Neural crest cell (in vitro differentiated cells): ENCODE measurements at places on chromosomes 11 and 22.

- H3K36me3 ChIP-seq: no peaks in the 10 kb centered on the region
- DNase-seq: no peak
- no peak overlapping the region for H3K27ac ChIP-seq
- no peak overlapping the region for H3K4me3 ChIP-seq
These were observed 171.5 kb downstream of the SBF2 start for GRCh38 chr11:10122326-10123197.

GRCh38 chr11:133957900-133958299, 1.1 kb upstream of the IGSF9B start:
- H3K27me3 ChIP-seq: peaks cover 87% of the 10 kb centered on the region
- no peak overlapping the region for H3K27ac ChIP-seq
- H3K4me3 ChIP-seq: peak overlapping the region; percentile 91

- peaks cover 37% of the 10 kb centered on the region for H3K4me1 ChIP-seq
- DNase-seq: no peak
- peaks cover 2% of the 10 kb centered on the region for H3K36me3 ChIP-seq
- H3K4me3 ChIP-seq: no peak overlapping the region
- H3K27ac ChIP-seq: peak overlapping the region; percentile 78
- no peaks in the 10 kb centered on the region for H3K27me3 ChIP-seq
These were observed 76.0 kb downstream of the ST3GAL4 start for GRCh38 chr11:126431401-126432064.

DNA sequence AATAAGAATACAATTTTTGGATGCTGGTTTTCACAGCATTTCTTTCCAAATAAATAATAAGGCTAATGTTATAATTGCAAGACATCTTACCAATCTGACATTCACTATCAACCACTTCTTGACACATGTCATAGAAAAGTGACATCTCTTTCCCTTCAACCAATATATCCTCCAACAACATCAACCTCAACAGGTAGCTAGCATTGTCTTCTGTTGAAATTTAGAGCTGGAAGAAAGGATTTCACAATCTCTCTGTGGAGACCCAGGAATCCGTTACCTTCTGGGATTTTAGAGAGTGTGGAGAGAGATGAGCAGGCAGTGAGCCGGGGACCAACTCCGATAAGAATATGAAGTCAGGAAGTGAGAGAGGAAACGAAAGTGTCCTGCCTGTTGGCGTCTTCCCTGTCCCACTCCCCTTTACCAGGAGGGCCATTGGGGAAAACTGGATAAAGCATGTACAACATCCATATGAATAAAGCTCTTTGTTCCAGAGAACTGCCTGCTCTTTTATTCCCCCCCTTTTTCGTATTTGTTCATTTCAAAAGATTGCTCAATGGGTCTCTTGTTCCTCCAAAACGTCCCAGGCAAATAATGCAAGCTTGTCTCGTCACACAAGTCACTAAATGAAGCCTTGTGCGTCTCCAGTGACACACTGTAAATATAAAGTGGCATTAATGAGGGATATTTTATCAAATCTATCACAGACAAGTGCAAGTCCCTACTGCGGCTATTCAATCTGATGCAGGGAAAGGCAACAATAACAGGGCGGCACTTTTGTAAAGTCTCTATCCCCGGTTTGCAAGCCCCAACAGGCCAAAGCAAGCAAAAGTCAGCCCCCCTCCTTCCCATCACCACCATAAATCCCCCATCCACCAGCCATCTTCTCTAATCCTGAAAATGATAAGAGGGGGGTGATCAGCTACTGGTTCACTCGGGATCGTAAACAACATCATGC, 3.4 kb downstream of the CADM1 start:
- H3K27ac ChIP-seq: no peak overlapping the region
- H3K4me1 ChIP-seq: peaks cover 40% of the 10 kb centered on the region
- peaks cover 2% of the 10 kb centered on the region for H3K36me3 ChIP-seq
- peaks cover 5% of the 10 kb centered on the region for H3K27me3 ChIP-seq
- H3K4me3 ChIP-seq: no peak overlapping the region

DNA sequence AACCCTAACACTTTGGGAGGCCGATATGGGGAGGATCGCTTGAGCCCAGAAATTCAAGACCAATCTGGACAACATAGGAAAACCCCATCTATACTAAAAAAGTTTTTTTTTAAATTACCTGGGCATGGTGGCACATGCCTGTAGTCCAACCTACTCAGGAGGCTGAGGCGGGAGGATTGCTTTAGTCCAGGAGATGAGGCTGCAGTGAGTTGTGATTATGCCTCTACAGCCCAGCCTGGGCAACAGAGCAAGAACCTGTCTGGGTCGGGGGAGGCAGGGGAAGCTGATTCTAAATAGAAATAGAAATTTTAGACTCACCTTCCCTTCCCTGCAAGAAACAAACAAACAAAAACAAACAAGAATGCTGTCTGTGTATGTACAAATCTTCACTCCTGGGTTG, 52.9 kb upstream of the PRODH start:
- no peak overlapping the region for H3K27ac ChIP-seq
- no peaks in the 10 kb centered on the region for H3K27me3 ChIP-seq
- H3K4me3 ChIP-seq: no peak overlapping the region
- no peaks in the 10 kb centered on the region for H3K36me3 ChIP-seq

DNA sequence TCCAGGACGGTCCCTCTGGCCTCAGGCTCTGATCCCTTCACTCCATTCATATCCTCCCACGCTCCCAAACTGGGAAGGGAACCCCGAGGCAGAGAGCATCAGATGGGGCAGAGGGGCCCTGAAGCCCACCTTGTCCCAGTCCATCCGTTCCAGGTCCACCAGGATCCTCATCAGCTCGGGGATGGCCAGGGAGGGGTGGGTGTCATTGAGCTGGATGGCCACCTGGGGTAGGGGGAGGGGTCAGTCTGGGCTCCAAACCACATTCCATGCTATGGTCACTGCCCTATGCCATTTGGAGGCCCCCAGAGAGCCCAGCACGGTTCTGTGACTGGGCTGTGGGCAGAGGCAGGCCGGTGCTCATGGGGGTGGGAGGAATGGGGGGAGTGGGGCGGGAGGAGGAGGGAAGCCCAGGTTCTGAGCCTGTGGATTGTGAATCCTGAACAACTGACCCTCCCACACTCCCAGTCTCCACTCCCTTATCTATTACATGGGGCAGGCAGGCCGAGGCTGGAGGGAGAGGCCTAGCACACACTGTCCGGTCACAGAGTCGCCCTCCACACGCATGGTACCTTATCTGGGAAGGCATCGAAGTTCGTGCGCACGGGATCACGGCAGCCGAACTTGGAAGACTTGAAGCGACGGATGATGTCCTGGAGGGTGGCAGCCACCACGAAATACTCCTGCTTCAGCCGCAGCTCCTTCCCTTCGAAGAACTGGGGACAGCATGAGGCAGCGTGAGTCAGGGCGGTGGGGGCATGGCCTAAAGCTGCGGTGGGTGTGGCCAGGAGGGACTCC, 5.5 kb downstream of the PYGM start:
- DNase-seq: no peak
- peaks cover 7% of the 10 kb centered on the region for H3K4me1 ChIP-seq
- no peaks in the 10 kb centered on the region for H3K36me3 ChIP-seq
- peaks cover 4% of the 10 kb centered on the region for H3K27me3 ChIP-seq

- no peak for DNase-seq
- H3K27ac ChIP-seq: no peak overlapping the region
- no peaks in the 10 kb centered on the region for H3K27me3 ChIP-seq
- H3K4me3 ChIP-seq: no peak overlapping the region
These were observed 2.0 kb upstream of the NLRX1 start for GRCh38 chr11:119166368-119167076.

- no peaks in the 10 kb centered on the region for H3K36me3 ChIP-seq
- H3K27me3 ChIP-seq: peaks cover 50% of the 10 kb centered on the region
- no peak for DNase-seq
- H3K4me1 ChIP-seq: no peaks in the 10 kb centered on the region
- peak within 1 kb of the TSS; percentile 22 for H3K4me3 ChIP-seq
These were observed at the start of gene MYOD1 for GRCh38 chr11:17719028-17719937. TSS of gene MYOD1 (plus strand) at chr11:17719571. CDS start at chr11:17719783, 212 bp downstream.

GRCh38 chr11:1438967-1439330, 47.6 kb downstream of the MOB2 start:
- DNase-seq: no peak

DNA sequence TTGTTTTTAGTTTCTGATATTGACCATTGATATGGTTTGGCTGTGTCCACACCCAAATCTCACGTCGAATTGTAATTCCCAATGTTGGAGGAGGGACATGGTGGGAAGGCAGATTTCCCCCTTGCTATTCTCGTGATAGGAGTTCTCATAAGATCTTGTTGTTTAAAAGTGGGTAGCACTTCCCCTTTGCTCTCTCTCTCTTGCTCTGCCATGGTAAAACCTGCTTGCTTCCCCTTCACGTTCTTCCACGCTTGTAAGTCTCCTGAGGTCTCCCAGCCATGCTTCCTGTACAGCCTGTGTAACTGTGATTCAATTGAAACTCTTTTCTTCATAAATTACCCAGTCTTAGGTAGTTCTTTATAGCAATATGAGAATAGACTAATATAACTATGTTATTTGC, 203.6 kb upstream of the CHORDC1 start:
- no peaks in the 10 kb centered on the region for H3K4me1 ChIP-seq
- DNase-seq: no peak
- no peak overlapping the region for H3K27ac ChIP-seq
- no peaks in the 10 kb centered on the region for H3K27me3 ChIP-seq
- no peak overlapping the region for H3K4me3 ChIP-seq
- no peaks in the 10 kb centered on the region for H3K36me3 ChIP-seq

GRCh38 chr22:44328762-44329161, 16.0 kb upstream of the SHISAL1 start:
- no peaks in the 10 kb centered on the region for H3K36me3 ChIP-seq
- DNase-seq: no peak
- no peak overlapping the region for H3K27ac ChIP-seq

DNA sequence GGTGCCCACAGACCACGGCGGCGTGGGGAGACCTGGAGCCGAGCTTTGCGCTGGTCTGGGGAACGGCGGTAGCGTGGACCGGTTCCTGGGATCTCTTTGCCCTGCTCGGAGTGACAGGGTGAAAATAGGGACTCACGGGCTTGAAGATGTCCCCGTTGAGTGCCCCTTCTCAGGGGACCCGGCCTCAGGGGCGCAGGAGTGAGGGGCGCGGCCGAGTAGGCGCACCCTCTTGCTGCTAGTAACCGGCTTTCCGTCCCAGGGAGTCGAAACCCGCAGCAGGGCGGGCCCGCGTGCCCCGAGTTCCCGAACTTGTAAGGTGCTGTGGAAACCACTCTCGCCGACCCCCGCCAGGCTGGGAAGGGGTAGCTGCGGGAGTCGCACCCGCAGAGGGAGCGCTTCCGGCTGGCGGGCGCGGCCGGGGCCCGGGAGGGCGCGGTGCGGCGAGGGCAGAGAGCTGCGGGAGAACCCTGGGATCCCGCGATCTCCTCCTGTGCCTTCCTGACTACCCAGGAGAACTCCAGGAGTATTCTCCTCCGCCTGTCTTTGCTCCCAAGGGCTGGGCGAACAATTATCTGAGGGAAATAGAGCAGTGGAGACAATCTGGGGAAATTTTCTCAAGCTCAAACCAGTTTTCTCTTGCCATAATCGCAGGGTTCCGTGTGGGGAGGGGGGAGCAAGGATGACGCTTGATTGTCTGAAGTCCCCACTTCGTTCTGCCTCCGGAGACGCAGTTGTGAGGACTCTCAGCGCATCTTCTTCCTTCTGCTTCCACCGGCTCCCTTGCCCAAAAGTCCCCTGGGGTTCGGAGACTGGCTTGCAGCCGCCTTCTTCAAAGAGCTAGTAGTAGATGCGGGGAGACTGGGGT, 666 bp downstream of the NELL1 start:
- H3K36me3 ChIP-seq: no peaks in the 10 kb centered on the region
- H3K4me1 ChIP-seq: peaks cover 31% of the 10 kb centered on the region
- H3K27ac ChIP-seq: no peak overlapping the region
- H3K27me3 ChIP-seq: peaks cover 97% of the 10 kb centered on the region
- peak overlapping the region; percentile 80 for H3K4me3 ChIP-seq

DNA sequence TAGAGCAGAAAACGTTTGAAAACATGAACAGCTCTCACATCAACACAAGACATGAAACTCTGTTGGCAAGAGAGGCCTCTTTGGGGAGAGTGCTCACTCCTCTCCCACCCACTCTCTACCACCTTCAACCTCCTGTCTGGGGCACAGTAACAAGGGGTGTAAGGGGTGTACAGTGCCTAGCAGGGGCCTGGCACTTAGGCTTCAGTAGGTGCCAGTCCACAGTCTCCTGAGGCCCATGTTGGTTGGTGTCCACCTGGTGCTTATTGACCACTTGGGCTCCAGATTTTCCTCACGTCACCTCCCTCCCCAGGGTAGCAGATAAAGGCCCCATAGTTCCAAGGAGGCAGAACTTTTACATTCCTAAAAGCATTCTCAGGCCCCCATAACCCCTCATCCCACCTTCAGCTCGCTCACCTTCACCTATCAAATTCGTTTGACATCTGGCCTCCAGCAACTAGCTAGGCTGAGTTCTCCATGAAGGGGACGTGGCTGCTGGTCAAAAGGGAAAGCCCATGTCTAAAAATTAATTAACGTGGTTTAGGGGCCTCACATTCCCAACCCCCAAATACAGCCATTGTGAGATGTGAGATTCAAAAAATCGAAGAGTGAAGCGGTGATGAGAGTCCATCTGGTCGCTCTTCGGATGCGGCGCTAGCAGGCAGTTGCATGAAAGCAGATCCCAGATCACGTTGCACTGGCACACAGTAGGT, 712 bp upstream of the MED15 start:
- DNase-seq: no peak
- peak overlapping the region; percentile 97 for H3K4me3 ChIP-seq
- H3K27me3 ChIP-seq: no peaks in the 10 kb centered on the region
- no peaks in the 10 kb centered on the region for H3K36me3 ChIP-seq
- H3K4me1 ChIP-seq: peaks cover 39% of the 10 kb centered on the region
